ENCODE measurements at places on chromosomes 5 and 9.
A peak's percentile ranks its signal among the peaks of the same experiment; 100 is the strongest.

DNA sequence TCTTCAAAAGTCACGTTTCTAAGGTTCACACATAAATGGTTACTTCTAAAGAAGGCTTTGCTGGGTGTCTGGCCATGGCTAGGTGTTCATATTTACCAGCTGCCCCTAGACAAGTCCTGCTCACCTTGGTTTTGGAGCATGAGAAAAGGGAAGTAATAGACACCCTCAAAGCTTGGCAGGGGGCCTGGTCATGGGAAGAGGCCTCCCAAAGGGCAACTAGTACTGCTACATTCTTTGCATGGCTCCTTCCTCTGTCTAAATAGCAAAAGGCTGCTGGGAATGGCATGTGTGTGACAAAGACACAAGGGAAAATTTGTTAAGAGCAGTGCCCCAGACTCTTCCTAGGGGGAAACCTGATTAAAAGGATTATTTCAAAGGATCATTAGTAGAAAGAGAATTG is 93.4 kb downstream of the NRG2 start:
- DNase-seq = no peak

DNA sequence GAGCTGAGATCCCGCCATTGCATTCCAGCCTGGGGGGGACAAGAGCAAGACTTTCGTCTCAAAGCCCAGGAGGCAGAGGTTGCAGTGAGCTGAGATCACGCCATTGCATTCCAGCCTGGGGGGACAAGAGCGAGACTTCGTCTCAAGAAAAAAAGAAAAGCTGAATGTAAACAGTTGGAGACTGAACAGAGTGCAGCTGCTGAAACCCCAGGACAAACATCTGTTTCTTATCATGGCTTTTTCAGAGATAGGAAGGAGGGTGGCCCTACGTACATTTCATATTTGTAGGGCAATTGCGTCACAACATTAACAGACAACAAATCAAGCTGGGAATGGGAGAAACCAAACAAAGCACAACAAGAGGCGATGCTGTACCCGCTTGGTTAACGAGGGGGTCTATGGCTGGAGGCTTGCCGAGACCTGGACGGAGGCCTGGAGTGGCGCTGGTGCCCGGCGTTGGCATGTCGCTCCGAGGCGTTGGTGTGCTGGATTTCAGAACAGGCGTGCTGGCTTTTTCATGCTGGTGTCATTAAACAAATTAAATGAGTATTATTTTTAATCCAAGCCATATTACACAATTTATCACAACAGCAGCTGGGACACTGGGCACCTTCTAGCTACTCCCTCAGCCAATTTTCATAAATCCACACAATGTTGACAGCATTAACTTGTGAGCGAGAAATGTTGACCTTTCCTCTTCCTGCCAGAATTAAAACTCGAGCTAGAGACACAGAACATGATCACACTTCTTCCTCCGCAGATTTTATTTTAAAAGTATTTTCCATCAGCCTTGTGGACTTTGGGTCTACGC is 76.1 kb downstream of the TLE1 start:
- DNase-seq = peak; percentile 71

DNA sequence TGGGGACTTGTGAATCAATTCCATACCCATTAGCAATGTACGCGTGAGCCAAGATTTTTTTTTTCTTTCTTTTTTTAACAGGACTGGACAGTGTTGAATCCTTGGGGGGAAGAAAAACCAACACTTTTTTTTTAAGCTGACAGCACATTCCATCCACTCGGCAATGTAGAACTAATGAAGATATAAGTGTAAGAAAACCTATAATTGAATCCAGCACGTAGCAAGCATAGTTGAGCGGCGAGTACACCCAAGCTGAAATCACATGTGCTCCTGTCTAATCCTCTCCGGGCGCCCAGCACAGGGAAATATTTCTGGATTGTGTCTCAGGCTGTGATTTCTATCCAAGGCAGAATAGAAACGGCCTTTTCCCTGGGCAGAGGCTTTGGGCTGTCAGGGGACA is 118.2 kb downstream of the BOD1 start:
- DNase-seq = no peak

GRCh38 chr9:132409828-132410528 is at the start of gene CFAP77:
CFAP77 (plus strand) TSS chr9:132410211; CDS start chr9:132410272, 61 bp downstream.
- DNase-seq = no peak

GRCh38 chr9:89274838-89275237 is 36.2 kb upstream of the CKS2 start:
- no peak for DNase-seq

- no peak for DNase-seq
Observed at GRCh38 chr9:27353474-27354229, 56.7 kb upstream of the EQTN start.

- no peak for DNase-seq
Observed at GRCh38 chr9:20491612-20492011, 130.7 kb downstream of the MLLT3 start.

DNA sequence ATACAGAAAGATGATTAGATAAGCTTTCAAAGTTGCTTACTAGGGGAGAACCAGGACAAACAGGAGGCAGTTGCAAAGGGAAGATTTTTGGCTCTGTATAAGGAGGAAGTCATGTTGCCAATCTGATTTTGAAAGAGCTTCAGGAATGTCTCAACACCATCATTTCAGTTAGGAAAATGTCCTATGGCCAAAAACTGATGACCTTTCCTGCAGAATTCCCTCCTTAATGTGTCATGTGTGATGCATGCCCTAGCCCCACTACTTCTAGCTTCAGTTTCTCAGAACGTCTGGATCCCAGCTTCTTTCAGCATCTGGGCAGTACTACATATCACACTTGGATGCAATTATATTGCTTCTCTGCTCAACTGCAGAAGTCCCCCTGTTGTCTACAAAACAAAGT is 211.5 kb upstream of the NREP start:
- no peak for DNase-seq

DNA sequence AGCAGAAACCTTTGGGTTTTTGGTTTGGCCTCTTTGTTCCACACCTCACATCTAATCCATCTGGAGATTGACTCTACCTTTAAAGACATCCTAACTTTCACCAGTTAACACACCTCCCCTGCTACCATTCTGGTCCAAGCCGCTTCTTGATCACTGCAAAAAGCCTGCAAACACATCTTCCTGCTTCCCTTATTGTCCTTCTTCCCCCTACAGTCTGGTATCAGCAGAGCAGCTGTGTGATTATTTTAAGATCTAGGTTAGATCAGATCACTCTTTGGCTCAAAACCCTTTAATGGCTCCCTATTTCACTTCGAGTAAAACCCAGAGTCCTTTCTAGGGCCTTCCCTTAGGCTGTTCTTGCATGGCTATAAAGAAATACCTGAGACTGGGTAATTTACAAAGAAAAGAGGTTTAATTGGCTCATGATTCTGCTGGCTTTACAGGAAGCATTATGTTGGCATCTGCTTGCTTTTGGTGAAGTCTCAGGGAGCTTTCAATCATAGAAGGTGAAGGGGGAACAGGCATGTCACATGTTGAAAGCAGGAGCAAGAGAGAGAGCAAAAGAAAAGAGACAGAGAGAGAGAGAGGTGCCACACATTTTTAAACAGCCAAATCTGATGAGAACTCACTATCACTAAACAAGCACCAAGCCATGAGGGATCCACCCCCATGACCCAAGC is 1.5 kb upstream of the TEX10 start:
- DNase-seq = no peak

- no peak for DNase-seq
Observed at GRCh38 chr9:114382699-114383520, 4.9 kb downstream of the AKNA start.

DNA sequence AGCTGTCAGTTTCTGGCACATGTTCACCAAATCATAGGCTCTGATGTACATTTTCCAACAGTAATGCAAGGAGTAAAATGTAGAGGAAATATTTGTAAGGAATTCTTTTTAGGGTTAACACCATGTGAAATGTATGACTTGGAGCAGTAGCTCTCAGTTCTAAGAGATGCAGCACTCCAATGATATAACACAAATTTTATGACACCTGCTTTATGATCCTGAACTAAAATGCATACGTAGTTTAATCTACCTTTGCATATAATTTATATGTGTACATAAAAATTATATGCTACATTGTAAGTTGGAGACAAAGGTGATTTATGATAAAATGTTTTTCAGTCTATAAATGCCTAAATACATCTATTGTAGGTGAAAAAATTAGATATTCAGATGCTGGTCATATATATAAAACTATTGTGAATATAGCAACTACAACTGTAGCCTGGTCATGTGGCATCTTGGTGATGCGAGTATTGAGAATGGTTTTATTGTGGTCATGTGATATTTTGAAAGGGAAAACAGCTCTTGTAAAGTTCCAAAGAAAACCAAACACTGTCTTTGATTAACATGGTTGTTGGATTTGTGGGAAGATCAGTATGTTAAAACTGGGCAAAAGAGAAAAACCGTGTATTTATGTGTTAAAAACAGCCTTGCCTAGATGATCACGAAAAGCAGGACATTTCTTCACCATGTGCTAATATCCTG is 171.0 kb downstream of the TRIO start:
- no peak for DNase-seq
